ENCODE measurements at places on chromosomes 7 and 10. TPM values are rescaled to one million over a fixed set of nuclear protein-coding genes. Genes with fewer than 3 reads are reported as not detected.

DNA sequence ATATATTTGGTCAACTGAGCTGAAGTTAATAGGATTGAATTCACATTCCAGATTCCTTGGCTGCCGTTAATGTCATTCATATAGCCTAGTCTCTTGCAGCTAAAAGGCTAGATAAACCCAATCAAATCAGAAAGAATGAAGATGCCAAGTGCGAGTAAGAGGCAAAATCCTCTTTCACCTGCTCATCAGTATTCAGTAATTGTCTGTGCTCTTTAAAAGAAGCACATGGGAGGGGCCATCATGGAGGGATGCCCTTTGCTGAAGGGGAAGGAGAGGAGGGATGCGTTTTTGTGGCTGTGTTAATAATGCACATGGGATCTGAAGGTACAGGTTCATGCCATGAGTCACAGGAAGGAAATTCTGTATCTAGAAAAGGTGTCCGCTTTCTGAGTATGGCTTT is 232.2 kb downstream of the TMEM178B start:
- DNase-seq = no peak

DNA sequence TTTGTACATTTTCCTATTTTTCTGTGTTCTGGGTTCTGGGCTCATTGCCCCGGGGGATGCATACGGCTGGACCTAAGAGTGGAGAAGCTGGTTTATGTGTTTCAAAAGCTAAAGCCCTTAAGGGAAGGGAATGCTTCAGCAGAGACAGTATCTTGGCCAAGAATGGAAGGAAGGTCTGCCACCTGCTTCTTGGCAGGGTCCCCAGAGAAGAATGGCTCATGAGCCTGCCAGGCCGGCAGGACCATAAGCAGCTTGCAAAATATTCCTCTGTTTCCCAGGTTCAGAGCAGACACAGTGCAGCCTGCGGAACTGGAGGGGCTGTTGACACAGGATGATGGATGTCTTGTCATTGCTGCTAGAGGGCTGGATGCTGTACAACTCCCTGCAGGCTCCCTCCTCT is 7.8 kb upstream of the ABHD11 start:
- no peak for DNase-seq

- DNase-seq = no peak
Measured at GRCh38 chr10:110265573-110266193, 39.0 kb downstream of the SMNDC1 start.

GRCh38 chr10:13404305-13404759 is 56.2 kb upstream of the SEPHS1 start:
- DNase-seq = no peak

GRCh38 chr7:112996331-112996871 is 90.2 kb downstream of the GPR85 start:
- DNase-seq = no peak

- no peak for DNase-seq
Measured at GRCh38 chr7:26485367-26485934, 193.8 kb downstream of the SNX10 start.

DNA sequence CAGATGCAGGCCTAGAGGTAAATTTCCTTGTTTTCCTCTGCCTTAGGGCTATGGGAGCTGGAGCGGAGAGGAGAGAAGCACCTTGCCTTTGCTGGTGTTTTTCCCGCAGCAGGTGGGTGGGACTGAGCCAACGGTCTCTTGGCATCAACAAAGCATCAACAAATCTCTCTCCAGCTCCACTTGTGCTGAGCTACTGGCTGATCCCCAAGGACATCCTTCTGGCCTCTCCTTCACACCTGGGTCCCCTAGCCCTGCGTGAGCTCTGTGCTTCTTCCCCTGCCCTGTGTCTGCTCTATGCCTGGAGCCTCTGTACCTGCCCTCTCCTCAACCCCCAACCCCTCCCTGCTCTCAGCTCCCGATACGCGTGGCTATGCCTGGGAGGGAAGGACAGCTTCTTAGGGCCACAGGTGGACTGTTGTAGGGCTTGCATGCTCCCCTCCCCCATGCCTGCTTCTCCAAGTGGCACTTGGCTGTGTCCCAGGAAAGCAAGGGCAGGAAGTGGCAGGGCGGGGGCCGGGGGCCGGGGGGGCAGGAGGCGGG is 3.2 kb upstream of the CLDN4 start:
- no peak for DNase-seq

DNA sequence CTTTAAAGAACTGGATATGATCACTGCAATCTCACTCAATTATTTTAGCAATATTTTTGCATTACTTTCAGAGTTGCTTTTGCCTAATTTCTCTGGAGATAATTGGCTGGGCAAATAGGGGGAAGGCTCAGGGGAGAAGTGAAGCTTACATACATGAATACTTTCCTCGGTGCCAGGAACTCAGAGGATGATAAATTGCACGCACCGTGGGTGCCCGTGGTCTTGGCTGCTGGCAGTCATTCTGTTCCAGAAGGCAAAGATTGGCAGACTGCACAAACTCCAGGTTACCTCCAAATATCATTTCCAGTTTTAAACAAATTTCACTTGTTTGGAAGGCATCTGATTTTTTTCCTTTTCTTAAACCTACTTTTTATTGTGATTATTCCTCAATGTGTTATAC is 197.8 kb upstream of the TMEM72 start:
- no peak for DNase-seq

GRCh38 chr7:108280136-108280535 is 150.0 kb upstream of the LAMB4 start:
- no peak for DNase-seq

DNA sequence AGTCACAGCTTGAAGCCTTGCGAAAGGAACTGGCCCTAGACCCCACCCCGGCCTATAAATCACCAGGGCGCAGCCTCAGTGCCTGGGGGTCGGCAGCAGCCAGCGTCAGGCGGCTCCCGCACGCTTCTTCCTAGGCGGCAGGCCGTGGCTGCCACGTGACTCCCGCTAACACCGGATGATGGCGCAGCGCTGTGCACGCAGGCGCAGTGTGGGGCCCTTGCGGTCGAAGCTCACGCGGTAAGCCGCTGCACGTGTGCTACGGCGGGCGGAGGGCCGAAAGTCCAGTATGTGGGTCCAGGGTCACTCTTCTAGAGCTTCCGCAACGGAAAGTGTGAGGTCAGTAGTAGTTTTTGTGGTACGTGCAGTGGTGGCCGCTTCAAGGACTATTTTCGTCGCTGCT is at the start of gene STK31:
STK31 (plus strand) TSS at position 220 of the 400 bp plus-strand sequence; CDS start at position 287, 67 bp downstream.
- no peak for DNase-seq

GRCh38 chr7:87933953-87934698 is at the start of gene ADAM22:
Gene ADAM22 (plus strand): TSS chr7:87934251. CDS start chr7:87934466, 215 bp downstream.
- DNase-seq = peak; percentile 82

- no peak for DNase-seq
Measured at GRCh38 chr7:110835218-110835617, 255.7 kb upstream of the LRRN3 start.

DNA sequence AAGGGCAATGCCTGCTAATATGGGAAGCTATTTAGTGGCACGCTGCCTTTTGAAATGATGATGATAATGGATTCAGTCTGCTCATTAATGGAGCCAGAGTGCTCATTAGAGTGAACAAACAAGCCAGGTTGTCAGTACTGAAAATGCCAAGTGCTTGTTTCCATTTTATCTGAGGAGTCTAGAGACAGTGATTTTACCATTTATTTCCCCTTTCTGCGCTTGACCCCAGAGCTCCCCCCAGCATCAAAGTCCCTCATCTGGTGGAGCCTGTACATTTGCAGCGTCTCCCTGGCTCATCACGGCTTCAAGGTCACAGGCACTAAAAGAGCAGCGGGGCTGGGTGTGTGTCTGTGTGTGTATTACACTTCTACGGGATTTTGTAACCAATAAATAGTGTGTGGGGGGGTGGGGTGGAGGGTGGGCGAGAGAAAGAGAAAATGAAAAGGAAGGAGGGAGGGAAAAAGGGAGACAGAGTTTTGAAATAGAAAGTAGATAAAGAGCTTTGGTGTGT is 553.8 kb downstream of the TFEC start:
- DNase-seq = no peak

GRCh38 chr7:149883452-149883861 is 9.7 kb downstream of the ATP6V0E2 start:
- no peak for DNase-seq

Gene ENTPD1
- total RNA-seq = 0.95 TPM

Gene CALML3
- not detected for total RNA-seq

Gene GHRHR
- not detected for total RNA-seq
